ENCODE measurements at places on chromosomes 12 and 14. TPM values are rescaled to one million over a fixed set of nuclear protein-coding genes. Genes with fewer than 3 reads are reported as not detected.

DNA sequence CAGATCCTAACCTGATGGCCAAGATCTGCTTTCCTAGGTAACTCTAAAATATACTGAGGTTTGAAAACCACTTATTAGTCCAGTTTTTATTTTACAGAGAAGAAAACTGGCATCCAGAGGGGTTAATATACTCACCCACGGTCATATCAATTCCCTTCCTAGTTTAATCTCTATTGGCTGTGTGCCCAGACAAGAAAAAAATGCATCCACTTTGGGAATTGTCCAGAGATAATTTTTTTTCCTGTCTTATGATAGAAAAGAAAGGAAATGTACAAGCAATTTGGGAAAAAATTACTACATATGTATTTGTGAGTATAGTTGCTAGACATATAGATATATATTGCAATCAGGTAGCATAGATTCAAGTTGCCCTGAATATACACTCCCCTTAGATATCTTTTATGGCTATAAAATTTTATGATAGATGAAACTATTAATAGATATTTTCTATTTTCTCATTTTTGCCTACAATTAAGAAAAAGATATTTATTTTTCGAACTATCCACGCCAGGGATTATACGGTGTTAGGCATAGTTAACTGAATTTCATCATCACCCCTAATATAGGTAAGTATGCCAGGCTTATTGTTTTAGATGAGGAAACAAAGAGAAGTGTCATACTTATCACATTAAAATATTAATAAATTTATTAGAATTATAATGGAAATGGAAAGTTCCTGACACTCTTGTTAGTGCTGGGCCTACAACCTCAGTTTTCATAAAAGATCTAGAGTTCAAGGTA lies 100.5 kb upstream of the SLC38A2 start:
- DNase-seq, result no peak

DNA sequence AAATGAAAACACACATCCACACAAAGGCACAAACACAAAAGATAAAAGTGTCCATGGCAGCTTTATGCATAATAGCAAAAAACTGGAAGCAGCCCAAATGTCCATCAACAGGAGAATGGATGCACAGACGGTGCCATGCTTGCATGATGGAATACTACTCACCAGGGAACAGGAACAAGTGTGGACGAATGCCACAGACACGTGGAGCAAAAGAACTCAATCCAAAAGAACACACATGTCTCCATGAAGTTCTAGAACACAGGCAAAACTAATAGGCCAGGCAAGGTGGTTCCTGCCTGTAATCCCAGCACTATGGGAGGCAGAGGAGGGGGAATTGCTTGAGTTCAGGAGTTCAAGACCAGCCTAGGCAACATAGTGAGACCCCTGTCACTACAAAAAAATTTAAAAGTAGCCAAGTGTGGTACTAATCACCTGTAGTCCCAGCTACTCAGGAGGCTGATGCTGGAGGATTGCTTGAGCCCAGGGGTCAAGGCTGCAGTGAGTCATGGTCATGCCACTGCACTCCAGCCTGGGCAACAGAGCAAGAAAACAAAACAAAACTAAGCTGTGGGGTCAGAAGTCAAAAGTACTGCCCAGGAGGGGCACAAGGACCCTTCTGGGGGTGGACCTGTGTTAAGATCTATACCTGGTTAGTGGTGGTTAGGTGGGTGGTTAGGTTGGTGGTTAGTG lies 7.3 kb upstream of the TMEM119 start:
- DNase-seq, result no peak

- DNase-seq, result peak; percentile 9
Measured at GRCh38 chr14:62179367-62180018, 417.3 kb downstream of the SNAPC1 start.

- DNase-seq, result no peak
Measured at GRCh38 chr12:1553536-1553935, 40.8 kb downstream of the FBXL14 start.

DNA sequence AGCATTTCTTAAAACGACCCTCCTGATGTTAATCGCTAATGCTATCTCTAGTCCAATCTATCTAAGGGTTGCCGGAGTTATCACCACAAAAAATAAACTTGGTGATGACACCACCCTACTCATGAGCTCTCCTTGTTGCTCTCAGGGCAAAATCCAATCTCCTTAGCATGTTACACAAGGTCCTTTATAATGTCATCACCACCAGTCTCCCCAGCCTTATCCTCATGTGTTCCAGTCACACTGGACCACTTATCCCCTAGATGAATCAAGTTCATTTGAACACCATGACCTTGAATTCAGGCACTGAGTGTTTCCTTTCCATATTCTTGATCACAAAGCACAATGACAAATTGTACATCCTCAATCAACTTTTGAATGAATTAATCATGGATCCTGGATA lies 19.0 kb upstream of the DRAM1 start:
- DNase-seq, result no peak

- no peak for DNase-seq
Measured at GRCh38 chr14:51398898-51399297, 158.9 kb downstream of the TMX1 start.

DNA sequence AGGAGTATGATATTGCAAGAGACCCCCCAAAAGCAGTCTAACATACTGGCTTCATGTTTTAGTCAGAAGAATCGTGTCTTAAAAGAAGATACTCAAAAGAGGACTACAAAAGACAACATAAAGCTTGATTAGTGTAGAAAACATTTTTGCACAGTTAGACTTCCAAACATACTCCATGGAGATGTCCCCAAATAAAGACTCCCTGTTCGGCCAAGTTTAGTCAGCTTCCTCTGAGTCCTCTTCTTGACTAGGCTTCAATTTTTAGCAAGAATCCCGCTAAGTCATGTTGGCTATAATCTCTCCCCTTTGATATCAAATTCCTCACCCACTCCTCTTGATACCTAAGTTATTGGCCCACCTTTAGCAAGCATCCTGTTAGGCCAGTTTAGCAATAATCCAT lies 298.0 kb downstream of the RMST start:
- no peak for DNase-seq

GRCh38 chr12:94873734-94874517 lies 129.6 kb downstream of the NDUFA12 start:
- DNase-seq, result no peak

GRCh38 chr12:12877153-12877768 lies 14.1 kb upstream of the GPRC5A start:
- DNase-seq, result no peak

GRCh38 chr12:45292486-45293195 lies 76.7 kb downstream of the ANO6 start:
- no peak for DNase-seq

- DNase-seq, result no peak
Measured at GRCh38 chr12:118633071-118633470, 256.7 kb downstream of the SUDS3 start.

Gene THTPA
- total RNA-seq, result 9.4 TPM

Gene NYNRIN
- 0.10 TPM for total RNA-seq

Gene BHLHE41
- not detected for total RNA-seq

Gene ALDH1L2
- 5.9 TPM for total RNA-seq

Gene CELA1
- total RNA-seq, result not detected
